Activated naive CD8-positive, alpha-beta T cell treated with anti-CD3 and anti-CD28 coated beads for 36 hours (primary cell): ENCODE measurements at places on chromosomes 4 and X. TPM values are rescaled to one million over a fixed set of nuclear protein-coding genes. Genes with fewer than 3 reads are reported as not detected.

GRCh38 chrX:55056820-55057674 lies 17.8 kb upstream of the PAGE2B start:
- no peaks in the 10 kb centered on the region for H3K27me3 ChIP-seq
- no peak overlapping the region for H3K27ac ChIP-seq
- peaks cover 16% of the 10 kb centered on the region for H3K4me1 ChIP-seq
- H3K36me3 ChIP-seq, result peaks cover 2% of the 10 kb centered on the region
- DNase-seq, result no peak

DNA sequence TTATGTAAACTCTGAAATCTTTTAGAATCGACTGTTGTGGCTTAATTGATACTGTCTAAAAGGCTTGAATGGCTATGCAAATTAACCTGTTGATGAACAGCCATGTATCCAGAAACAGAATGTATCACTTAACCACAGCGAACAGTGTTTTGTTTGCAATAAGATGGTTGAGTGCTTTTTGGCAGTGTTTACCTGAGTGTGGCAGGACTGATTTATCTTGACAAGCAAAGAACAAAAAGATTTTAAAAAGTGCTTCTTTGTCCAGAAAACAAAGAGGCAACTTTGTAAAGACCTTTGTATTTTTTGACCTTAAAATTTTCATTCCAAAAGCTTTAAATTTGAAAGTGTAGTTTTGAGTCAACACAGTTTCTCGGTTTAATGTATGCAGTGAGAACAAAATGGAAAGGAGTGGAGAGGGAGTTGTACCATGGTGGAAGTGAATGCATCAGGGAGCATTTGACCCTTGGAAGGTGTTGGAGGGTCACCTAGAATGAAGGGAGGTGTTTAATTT lies 18.0 kb downstream of the ARHGAP10 start:
- no peaks in the 10 kb centered on the region for H3K27me3 ChIP-seq
- no peaks in the 10 kb centered on the region for H3K36me3 ChIP-seq
- H3K27ac ChIP-seq, result no peak overlapping the region
- no peak for DNase-seq
- H3K4me3 ChIP-seq, result no peak overlapping the region
- no peaks in the 10 kb centered on the region for H3K4me1 ChIP-seq

Gene HS3ST1
- total RNA-seq, result 0.33 TPM

Gene PNCK
- total RNA-seq, result 1.2 TPM
